ENCODE measurements at places on chromosomes 16 and 17.

GRCh38 chr17:35749560-35750412, 3.3 kb downstream of the GAS2L2 start:
- no peak for DNase-seq

- DNase-seq = no peak
Observed at GRCh38 chr17:3556916-3557767, 470 bp downstream of the TRPV3 start.

- DNase-seq = no peak
Observed at GRCh38 chr17:46822388-46822921, 4.0 kb upstream of the WNT3 start.

DNA sequence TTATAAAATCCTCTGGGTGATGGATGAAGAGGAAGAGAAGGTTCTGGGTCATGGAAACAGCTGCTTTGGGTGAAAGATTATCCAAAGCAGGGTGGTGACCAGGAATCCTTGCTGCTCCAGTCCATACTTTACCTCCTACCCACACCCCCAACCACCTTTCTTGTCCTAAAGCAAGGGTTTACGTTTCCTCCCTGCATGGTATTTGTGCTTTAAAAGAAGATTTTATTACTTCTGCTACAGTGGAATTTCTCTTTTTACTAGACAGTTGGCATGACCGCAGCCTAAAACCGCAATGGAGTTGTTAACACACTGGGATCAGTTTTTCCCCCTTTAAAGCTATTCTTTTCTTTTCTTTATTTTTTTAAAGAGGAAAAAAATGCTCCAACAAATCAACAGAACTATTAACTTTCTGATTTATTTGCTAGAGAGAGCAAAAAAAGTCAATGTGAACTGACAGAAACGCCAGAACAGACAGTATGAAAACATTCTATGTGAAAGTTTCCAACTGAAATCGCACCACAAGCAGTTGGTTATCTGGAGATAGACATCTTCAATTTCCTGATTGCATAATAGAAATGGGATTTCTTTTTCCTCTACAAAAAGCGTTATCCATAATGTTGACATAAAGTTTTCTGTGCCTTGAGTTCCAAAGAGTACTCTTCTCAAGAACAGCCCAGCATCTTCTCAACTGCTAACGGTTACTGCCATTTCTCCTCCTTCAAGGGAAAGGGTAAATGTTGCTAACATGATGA, 236.0 kb downstream of the IRX3 start:
- DNase-seq = no peak

GRCh38 chr17:82816358-82816757, 23.5 kb downstream of the ZNF750 start:
- DNase-seq = no peak

GRCh38 chr16:78421181-78421708, 321.8 kb downstream of the WWOX start:
- DNase-seq = no peak

DNA sequence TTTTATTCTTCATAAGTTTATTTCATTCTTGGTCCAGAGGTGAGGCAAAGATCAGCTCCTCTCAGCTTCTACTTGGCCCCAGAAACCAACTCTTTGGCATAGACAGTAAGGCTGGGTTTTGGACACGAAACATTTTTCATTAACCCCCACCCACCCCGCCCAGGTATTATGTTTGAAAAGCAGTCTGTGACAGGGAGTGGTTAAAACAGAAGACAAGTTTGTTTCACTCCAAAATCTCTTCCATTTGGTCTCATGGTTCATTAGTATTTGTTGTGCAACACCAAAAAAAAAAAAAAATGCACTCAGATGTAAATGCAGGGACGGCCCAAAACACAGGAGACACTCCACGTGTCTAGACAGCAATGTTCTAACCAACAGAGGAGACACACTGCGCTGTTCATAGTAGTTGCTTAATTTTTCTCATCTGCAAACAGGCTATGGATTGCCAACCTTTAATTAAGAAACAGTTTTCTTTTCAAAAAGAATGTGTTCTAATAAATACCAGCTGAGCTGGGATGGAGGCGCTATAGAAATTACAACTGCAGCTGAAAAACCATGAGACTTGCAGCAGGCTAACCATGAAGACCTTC, 39.8 kb upstream of the MMP2 start:
- DNase-seq = no peak

DNA sequence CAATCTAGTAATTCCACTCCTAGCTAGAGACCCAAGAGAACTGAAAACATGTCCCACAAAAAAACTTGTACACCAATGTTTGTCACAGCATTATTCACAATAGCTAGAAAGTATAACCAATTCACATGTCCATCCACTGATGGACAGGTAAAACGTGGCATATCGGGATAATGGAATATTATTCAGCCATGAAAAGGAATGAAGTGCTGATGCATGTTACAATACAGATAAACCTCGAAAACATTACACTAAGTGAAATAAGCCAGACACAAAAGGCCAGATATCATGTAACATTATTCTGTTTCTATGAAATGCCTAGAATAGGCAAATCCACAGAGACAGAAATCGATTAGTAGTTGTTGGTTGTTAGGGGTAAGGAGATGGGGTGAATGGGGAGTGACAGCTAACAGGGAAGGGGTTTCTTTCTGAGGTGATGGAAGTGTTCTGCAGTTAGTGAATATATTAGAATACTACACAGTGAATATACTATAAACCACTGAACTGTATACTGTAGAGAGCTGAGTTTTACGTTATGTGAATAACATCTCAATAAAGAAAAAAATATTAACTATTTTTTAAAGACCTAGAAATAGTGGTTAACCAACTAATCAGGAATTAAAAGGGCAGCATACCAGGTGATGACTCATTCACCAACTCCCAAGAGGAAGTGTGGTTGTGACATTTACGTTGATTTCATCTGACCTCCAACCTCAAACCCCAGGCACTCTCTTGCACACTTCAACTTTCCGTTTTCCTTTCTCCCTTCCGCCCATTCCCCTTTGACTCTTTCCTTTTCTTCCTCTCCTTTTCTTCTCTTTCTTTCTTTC, 48.6 kb downstream of the GAS7 start:
- no peak for DNase-seq

- peak; percentile 78 for DNase-seq
Observed at GRCh38 chr16:69890114-69890891, 60.8 kb upstream of the CLEC18A start.

- DNase-seq = no peak
Observed at GRCh38 chr17:7042501-7043181, 1.3 kb downstream of the SLC16A11 start.

DNA sequence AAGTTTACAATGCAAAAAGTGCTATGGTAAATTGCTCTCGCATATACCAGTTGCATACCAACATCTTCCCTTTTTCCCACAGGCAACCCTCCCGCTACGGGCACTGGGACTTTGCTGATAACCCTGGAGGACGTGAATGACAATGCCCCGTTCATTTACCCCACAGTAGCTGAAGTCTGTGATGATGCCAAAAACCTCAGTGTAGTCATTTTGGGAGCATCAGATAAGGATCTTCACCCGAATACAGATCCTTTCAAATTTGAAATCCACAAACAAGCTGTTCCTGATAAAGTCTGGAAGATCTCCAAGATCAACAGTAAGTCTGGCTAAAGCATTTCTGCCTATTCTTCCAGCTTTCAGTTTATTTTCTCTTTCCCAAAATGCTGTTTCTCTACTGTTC, 27.9 kb upstream of the HSBP1 start:
- DNase-seq = no peak

DNA sequence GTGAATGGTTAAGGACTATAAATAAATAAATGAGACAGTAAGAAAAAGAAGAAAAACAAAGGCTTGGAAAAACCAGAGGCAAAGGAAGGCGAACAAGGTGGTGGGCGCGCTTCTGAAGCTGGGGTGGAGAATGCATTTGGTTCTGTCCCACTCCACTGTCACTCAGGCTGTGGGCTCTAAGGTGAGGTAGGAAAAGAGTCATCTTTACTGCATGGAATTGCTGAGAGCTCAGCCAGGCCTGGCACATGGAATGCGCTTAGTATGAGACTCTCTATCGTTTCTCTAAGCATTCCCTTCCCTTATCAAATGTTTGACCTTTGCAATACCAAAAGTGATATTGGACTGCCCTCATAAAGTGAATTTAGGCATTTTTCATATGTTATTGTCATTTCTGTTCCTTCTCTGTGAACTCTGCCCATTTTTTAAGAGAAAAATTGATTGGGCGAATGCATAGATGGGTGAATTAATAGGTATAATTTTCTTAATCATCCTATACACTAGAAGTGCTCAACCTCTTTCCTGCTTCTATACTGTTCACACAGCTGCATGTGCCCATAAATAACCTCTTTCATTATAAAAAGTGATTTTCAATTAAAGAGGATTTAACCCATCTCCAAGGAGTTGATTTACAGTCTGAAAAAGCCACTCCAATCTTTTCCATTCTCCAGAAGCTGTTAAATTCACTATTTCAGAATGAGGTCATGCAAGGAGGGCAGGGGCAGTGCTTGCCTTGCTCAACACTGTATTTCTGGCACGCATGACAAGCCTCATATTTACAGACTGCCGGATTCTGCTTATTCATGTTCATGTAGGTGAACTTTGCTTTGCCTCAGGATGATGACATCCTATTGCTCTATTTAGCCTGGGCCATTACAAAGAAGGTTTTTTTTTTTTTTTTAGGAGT, 87.7 kb downstream of the MYH10 start:
- DNase-seq = no peak

DNA sequence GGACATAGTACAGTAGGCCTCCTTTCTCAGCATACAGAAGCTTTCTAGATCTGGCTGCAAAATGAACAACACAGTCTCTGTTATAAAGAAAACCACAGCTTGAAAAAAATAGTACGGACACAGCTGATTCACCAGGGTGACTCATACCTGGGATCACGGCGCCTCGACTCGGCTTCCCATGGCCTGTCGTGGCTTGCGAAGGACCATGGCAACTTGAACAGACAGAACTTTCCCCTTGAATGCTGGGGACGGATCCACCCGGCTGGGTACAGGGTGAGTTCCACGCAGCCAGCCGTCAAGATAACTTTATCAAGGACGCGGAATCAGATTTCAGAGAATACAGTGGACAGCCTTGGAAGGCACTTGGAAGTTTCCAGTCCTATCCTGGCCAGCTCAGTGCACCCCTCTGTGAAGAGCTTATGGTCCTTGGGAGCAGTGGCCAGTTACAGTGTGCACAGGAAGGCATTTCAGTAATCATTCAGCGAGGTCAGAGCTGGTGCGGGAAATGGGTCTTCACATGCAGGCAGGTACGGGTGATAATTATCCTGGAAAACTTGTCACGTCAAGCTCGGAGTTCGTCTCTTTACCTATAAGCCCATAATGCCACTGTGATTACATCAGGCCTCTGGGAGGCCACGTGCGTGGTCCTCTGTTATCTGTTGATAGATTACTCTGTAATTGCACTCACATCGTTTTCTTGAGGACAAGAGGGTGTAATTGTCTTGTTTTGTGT, 57.9 kb upstream of the MAF start:
- no peak for DNase-seq

DNA sequence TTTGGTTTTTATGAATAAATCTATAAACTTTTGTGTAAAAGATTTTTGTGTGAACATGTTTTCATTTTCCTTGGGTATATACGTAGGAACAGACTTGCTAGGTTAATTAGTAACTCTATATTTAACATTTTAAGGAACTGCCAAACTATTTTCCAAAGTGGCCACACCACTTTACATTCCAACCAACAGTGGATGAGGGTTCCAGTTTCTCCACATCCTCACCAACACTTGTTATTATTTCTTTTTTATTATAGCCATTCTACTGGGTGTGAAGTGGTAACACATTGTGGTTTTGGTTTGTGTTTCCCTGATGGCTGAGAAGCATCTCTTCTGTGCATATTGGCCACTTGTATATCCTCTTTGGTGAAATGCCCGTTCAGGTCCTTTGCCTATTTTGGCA, 20.0 kb downstream of the LYRM9 start:
- DNase-seq = no peak

DNA sequence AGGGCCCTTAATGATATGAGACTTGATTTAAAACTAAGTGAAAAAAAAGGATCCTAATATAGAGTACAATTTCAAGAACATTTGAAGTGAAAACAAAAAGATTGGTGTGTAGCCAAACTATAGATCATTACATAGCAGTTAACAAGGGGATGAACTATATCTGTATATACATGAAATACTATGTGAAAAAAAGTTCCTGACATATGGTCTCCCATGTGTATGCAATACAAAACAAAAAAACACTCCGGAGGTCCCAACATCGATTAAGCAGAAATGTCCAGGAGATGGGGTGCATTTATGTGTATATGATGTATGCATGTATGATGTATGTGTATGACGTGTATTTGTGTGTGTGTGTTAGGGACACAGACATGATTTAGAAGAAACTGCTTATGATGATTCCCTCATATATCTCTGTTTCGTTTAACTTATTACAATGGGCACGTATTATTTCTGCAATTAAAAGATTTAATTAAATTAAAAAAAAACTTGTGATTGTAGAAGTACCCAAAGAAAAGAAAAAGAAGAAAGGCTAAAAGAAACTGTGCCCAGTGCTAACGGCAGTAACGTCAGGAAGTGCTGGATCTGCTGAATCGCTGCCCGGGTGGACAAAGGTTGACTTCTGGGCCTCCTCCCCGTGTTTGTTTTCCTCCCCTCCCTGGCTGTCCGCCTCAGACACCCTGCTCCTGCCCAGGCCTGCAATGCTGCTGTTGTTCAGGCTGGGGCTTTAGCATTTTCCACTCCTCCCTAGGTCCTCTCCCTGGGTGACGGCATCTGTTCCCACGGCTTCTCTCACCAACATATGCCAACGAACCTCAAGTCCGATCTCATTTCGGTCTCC, 36.9 kb downstream of the TBX4 start:
- no peak for DNase-seq

DNA sequence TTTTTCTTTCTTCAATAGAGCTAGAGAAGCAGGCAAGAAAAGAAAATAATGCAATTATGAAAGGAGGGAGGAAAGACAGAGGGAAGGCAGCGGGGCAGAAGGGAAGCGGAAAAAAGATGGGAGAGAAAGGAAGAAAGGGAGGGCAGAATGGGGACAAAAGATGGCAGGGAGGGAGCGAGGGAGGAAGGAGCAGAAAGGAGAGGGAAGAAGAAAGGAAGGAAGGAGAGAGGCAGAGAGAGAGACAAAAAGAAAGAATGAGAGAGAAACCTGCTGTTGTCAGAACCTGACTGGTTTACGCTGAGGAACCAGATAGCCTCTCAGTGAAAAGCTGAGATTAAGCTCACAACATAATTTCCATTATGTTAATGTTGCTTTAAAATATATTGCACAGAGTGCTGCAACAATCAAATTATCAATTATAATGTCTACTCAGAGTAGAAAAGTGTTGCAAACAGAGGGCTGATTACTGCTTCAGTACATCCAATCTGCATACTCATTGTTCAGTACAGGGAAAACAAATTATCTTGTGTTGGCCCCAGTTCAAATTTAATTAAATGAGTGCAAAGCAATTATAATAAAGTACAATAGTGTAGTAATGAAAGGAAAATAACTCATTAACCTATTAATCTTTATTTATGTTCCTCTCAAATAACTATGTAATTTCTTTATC, 32.0 kb upstream of the TOX3 start:
- DNase-seq = no peak

All from hypothalamus (tissue), 51 donors.